ENCODE measurements at places on chromosomes 5 and 9.

DNA sequence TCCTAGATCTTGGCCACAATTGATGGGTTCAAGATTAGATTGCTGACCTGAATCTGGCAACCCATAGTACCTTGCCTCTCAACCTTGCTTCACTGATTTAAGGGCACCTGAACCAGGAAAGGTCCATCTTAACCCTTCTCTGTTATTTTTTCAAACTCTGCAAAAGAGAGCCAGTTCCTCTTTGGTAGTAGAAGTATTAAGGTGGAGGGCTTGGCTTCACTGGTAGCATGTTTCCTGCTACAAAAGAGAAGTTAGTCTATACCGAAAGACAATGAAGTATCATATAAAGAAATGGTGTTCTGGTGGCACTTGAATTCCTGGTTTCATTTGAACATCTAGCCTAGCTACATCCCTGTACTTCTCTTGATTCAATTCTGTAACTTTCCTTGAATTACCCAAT is 8.5 kb downstream of the ALG2 start:
- DNase-seq, result no peak

DNA sequence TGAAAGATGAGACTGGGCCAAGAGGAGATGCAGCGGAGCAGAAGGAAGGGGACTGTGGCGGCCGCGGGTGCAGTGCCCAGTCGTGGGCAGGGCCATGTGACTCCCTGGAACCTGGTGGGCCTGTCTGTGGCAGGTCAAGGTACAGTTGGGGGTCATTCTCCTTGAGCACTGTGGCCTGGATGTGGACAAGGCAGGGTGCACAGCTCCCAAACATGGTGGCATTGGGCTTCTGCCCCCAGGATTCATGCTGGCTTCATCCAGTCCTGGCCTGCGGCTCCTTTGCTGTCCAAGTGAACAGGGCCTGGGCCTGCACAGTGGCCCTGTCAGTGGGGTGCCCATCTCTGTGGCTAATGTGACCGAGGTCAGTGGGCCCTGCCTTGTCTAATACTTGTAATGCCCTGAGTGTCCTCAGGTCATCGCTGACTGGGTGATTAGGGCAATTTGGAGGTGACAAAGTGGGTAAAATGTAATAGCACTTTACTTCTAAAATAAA is 39.9 kb downstream of the CEP72 start:
- no peak for DNase-seq

DNA sequence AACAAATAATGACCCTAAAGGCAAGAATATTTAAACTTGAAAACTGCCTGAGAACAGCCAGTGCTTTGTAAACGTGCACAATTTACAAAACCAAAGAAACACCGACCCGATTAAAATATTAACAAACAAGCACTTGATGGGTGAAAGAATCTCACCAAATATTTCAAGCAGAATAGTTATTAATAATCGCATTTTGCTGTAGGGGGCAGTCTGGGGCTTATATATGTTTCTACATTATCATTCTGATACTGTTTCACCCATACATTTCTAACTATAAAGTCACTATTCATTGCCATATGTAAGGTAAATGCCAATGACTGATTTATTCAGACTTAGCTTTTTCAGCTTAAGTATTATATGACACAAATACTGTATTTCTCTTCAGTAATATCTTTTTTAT is 37.7 kb downstream of the UBAP2 start:
- no peak for DNase-seq

DNA sequence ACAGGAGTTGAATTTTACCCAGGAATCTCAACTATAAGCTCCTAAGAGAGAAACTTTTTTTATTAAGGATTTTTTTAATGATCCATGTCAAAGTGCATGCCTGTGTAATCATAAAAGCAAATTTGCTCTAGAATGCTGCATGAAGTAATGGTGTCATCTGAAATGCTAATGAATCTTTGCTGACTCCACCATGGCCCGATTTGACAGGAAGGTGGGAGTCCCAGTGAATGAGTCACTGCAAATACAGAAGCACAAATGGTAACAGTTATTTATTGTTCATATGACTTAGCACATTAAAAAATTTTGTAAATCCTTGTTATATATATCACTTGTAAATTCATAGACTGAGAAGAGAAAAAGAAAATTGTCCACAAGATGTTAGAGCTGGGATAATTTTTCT is 341.3 kb downstream of the RASEF start:
- no peak for DNase-seq

- no peak for DNase-seq
These were observed 250.4 kb upstream of the CHD1 start for GRCh38 chr5:99179206-99179605.

GRCh38 chr5:92941806-92942205 is 639.2 kb downstream of the NR2F1-AS1 start:
- DNase-seq, result no peak

GRCh38 chr5:84069608-84070179 is 315.0 kb downstream of the EDIL3 start:
- DNase-seq, result no peak

DNA sequence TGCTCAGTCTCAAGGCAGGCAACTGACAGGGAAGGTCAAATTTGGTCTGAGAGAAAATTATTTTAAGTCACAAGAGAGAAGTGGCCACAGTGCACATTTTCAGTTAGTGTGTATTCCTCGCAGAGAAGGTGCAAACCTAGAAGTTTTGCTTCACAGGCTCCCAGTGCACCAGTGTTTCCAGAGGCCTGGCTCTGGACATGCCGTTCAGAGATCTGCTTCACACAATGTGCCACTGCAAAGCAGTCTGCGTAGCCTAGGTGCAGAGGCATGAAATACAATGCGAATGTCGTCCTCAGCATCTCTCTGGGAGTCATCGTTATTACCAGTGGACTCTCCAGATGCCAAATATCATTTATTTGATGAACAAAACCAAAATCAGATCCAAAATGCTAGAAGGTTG is 147.8 kb downstream of the MAPKAP1 start:
- DNase-seq, result no peak

DNA sequence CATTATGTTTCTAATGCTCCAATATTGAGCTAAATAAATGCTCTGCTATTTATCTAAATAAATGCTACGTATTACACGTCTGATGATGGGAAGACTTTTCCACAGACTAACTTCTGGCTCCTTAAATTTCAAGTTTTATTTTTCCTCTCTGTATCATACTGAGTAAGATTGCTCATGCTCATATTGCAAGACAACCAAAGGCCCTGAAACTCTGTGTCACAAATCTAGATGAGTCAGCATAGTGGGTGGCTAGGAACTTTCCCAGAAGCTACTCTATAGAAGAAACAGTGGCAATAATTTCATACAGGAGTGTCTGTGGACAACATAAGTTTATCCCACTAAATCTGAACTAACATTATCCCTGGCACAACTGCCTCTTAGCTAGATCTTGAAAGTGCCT is 53.0 kb upstream of the RFX3 start:
- DNase-seq, result no peak

DNA sequence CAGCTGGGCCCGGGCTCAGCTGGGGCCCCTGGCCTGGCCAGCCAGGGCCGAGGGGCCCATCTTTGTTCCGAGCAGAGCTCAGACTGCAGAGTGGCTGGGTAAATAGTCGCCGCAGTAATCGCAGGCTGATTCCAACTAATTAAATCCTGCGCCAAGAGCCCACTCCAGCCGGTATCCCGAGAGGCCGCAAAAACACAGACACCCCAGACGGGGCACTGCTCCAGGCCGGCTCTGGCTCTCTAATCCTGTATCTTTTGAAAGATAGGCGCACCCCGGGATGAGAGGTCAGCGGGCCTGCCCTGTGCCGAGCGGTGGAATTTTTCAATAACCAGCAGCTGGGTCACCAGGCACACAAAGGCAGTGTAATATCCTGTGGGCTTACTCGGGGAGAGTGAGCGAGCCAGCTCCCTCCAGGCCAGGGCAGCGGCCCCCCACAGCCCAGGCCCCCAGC is 57.7 kb downstream of the LMX1B start:
- DNase-seq, result no peak

GRCh38 chr9:121783521-121784507 is 132.4 kb downstream of the DAB2IP start:
- DNase-seq, result peak; percentile 84

GRCh38 chr5:17217493-17218352 is at the start of gene BASP1:
TSS of gene BASP1 (plus strand) at chr5:17217631. CDS start at chr5:17275217, 57,586 bp downstream.
- DNase-seq, result peak; percentile 95

DNA sequence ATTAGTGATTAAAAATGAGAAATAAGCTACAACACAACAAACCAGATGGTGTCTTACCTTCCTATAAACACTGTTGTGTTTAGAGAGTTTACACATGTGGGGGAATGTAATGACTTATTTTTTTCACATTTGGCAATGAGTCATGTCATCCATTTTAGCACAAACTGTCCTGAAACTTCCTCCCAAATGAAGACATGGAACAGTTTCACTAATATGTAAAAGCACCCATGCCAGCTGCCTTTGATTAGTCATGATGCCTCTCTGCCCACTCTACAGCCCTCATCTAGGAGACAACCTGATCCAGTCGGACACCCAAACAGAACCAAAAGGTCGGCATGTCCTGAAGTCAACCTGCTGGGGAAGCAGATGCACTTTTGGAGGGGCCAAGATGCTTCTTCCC is 98.2 kb downstream of the SEMA5A start:
- DNase-seq, result no peak

DNA sequence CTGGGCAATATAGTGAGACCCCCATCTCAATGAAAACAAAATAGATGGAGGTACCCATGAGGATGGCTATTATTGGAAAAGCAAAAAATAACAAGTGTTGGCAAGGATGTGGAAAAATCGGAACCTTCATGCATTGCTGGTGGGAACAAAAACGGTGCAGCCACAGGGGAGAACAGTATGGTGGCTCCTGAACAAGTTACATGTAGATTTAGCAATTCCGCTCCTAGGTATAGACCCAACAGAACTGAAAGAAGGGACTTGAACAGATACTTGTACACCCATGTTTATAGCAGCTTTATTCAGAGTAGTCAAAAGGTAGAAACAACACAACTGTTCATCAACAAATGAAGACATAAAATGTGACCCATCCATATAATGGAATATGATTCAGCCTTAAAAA is 43.0 kb downstream of the NTNG2 start:
- no peak for DNase-seq

DNA sequence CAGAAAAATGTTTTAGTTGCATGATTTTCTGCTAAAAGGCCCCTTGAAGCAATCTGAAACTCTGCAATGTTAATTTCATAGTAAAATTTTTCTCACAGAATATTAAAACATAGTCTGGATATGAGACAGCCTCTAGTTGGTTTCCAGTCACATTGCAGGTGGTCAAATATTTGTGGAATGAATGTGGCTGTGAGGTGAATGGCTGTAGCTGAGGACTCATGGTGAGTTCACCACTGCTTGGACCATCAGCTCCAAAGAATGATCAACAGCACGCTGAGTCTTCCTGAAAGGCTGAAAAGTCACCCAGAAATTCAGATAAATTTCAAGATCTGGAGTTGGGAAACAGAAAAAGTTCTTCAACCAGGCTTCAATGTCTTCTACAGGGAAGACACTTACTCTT is 79.8 kb downstream of the MAT2B start:
- DNase-seq, result no peak

DNA sequence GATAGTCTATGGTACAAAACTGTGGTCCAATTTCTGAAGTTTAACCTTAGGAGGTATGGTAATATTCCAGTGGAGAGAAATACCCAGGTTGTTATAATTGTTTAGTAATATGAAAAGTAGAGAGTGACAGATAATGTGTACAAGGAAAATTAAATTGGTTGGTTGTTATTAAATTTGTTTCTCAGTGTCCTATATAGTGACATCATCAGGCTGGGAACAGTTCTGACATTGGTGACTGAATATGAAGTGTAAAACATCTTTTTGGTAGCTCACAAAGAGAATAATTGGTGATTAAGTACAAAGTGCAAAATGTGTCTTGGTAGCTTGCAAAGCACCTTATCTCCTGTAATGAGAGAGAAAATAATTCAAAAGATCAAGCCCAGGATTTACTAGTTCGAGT is 1806.1 kb upstream of the CDH6 start:
- DNase-seq, result no peak

DNA sequence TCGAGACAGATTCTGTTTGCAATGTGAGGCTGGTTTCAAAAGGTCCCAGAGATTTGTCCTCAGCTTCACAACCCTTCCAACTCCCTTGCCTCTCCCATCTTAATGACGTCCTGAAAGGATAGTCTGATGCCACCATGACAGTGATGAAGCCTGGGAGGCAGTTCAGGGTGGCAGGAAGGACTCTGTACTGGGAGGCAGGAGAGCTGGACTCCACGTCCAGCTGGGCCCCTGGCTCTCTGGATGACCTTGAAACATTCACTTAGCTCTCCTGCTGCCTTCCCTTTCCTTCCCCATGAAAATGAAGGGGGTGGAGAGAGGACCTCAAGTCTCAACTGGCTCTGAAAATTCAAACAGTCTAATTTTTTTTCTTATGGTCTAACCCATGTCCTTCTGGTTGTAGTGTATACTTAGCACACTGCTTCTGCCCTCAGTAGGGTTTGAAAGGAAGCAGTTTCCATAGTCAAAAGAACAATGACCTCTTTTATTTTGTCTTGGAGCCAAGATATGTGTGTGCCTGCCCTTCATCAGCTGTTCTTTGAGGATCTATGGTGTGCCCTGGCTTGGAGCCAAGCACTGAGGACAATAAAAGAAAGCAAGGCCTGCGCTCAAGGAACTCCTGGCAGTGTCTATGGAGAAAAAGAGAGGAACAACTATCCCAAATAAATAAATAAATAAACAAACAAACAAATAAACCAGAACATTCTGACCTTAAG is 188.3 kb downstream of the GRIA1 start:
- no peak for DNase-seq

GRCh38 chr5:55969956-55970355 is 24.8 kb downstream of the IL6ST start:
- no peak for DNase-seq

DNA sequence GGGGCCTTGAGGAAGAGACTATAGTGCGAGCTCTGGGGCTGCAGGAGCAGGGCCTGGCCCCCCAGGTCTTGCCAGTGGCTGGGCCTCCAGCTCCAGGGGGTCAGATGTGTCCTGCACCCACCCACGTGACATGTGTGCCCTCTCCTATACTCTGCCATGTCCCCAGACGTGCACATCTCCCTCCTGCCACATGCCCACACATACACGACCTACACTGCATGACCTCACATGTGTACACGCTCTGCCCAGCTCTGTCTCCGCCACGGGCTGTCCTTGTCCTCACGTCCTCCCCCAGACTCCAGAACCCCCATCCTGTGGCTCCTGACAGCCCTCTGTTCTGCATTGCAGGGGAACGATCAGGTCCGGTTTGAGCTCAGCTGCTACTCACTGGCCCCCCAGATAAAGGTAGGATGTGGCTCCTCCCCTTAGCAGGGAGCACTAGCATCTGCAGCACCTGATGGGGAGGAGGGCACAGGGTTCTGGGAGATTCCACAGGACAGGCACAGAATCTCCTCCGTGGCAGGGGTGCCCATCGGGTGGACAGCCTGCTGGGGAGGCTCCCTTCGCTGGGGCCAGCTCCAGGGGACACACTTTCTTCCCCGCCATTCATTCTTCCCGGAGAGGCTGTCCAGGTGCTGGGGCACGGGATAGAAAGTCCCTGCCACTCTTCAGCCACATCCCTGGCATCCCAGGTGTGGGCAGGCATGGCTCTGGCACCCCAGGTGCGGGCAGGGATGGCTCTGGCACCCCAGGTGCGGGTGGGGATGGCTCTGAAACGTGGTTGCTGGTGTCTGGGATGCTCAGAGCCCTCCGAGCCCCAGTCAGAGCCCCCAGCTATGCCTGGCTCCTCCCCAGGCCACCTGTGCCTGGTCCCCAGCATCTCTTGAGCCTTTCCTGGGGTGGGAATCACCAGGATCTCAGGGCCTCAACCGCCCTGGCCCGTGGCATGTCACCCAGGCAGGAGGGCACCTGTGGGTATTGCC is 19.3 kb downstream of the ASS1 start:
- no peak for DNase-seq
